ENCODE measurements at places on chromosomes 1 and 21.

GRCh38 chr1:19700079-19700777 lies 35.6 kb downstream of the HTR6 start:
- no peak for DNase-seq

- no peak for DNase-seq
Observed at GRCh38 chr1:228159008-228159665, 6.5 kb upstream of the IBA57 start.

DNA sequence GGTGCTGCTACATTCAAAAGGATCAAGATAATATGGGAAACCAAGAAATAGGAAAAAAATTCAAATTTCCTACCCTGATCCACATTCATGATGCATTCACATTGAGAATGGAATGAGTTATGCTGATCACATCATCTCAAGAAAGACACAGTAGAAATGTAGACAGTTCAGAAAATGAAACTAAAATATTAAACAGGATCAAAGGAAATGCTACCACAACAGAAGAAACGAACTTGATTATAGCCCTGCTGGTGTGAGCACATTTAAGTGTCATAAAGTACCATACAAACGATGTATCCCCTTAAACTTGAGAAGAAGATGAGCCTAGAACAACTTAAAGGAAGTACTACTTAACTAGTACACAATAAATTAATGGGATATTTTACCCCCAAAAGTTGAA lies 21.3 kb downstream of the SYDE2 start:
- DNase-seq, result no peak

DNA sequence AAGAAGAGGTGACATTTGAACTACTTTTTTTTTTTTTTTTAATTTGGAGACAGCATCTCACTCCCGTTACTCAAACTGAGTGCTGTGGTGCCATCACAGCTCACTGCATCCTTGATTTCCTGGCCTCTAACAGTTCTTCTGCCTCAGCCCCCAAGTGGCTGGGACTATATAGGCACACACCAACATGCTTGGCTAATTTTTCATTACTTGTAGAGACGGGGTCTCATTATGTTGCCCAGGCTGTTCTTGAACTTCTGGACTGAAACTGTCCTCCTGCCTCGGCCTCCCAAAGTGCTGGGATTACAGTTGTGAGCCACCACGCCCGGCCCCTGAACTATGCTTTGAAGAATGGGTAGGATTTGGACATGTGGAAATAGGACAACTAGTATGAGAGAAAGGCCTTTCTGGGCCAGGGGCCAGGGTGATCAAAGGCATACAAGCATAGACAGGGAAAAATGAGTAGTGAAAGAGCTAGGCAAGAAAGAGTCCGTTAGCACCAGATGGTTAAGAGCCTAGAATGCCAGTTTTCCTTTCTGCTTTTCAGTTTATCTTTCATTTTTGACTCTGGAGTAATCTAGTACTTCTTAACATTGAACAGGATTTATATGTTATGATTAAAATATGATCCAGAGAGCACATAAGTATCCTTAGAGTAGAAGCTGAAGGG lies 6.3 kb downstream of the RABGAP1L start:
- DNase-seq, result no peak

DNA sequence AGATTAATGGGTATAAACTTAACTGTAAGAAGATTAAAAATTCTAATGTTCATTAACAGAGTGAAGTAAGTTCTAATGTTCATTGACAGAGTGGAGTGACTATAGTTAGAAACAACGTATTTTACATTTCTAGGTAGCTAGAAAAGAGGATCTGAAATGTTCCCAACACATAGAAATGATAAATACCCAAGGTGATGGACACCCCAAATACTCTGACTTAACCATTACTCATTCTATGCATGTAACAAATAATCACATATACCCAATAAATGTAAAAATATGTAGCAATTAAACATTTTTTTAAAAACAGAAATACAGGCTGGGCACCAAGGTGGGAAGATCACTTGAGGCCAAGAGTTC lies 62.1 kb downstream of the ABL2 start:
- no peak for DNase-seq

- DNase-seq, result no peak
Observed at GRCh38 chr1:184973272-184974055, 844 bp downstream of the NIBAN1 start.

- no peak for DNase-seq
Observed at GRCh38 chr1:47965816-47966215, 31.4 kb downstream of the TRABD2B start.
